ENCODE measurements at places on chromosomes 3 and 15. TPM values are rescaled to one million over a fixed set of nuclear protein-coding genes. Genes with fewer than 3 reads are reported as not detected.

EOMES gene
- total RNA-seq, result not detected

ADPGK gene
- total RNA-seq, result 70.7 TPM

DUOX1 gene
- total RNA-seq, result not detected

CADM2 gene
- total RNA-seq, result not detected

PRR20G gene
- not detected for total RNA-seq

SLC51A gene
- not detected for total RNA-seq

LARP6 gene
- not detected for total RNA-seq

CYB561D2 gene
- 17.8 TPM for total RNA-seq

NOP10 gene
- total RNA-seq, result 130 TPM

ACAN gene
- total RNA-seq, result not detected

C3orf52 gene
- total RNA-seq, result 11.2 TPM

SUSD5 gene
- not detected for total RNA-seq

POC1A gene
- 41.0 TPM for total RNA-seq

SMCO1 gene
- total RNA-seq, result not detected

BCL2A1 gene
- total RNA-seq, result 2.3 TPM

RTP1 gene
- total RNA-seq, result not detected

SLC12A6 gene
- 16.1 TPM for total RNA-seq

LRTM1 gene
- total RNA-seq, result not detected

HTR3E gene
- not detected for total RNA-seq

NUDT16 gene
- 12.5 TPM for total RNA-seq

CCDC54 gene
- total RNA-seq, result not detected

KLHL40 gene
- total RNA-seq, result not detected

RCCD1 gene
- total RNA-seq, result 84.5 TPM

GOLGA6L7 gene
- total RNA-seq, result not detected

KNG1 gene
- not detected for total RNA-seq

RBMS3 gene
- not detected for total RNA-seq

All from OCI-LY7 (cell line).